ENCODE measurements at places on chromosomes 12 and 14. TPM values are rescaled to one million over a fixed set of nuclear protein-coding genes. Genes with fewer than 3 reads are reported as not detected.
A peak's percentile ranks its signal among the peaks of the same experiment; 100 is the strongest.

WNT1 gene
- not detected for total RNA-seq

GRCh38 chr14:38490273-38490672 is 234.4 kb upstream of the CLEC14A start:
- no peak for DNase-seq

GRCh38 chr14:26828741-26829140 is 230.9 kb upstream of the NOVA1 start:
- no peak for DNase-seq

GRCh38 chr14:42665083-42665482 is 1058.4 kb downstream of the LRFN5 start:
- DNase-seq: peak; percentile 9

A2M gene
- total RNA-seq: 0.33 TPM

- peak; percentile 63 for DNase-seq
Measured at GRCh38 chr12:115203701-115204100, 519.7 kb upstream of the TBX3 start.

TAS2R9 gene
- total RNA-seq: 0.16 TPM

DCN gene
- total RNA-seq: 0.32 TPM

- no peak for DNase-seq
Measured at GRCh38 chr12:21983095-21983494, 41.9 kb upstream of the ABCC9 start.

- DNase-seq: no peak
Measured at GRCh38 chr14:81676879-81677278, 143.2 kb upstream of the SEL1L start.

GRCh38 chr12:13347241-13348043 is 150.9 kb downstream of the EMP1 start:
- DNase-seq: no peak

DNA sequence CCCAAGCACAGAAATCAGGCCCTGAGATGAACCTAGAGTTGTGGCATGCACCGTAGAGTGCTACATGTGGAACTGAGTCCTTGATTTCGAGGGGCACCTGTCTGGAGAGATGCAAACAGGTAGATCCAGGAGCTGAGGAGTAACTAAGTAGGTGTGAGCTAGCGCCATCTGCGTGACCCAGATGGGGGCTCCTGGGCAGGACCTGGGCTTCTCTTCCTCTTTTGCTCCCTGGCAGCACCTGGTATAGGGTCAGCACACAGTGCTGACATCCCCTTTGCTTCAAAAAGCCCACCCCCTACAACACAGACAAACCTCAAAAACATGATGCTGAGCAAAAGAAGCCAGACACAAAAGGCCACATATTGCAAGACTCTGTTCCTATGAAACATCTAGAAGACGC is 65.8 kb downstream of the PITPNM2 start:
- no peak for DNase-seq

GRCh38 chr12:121472150-121472905 is 72.4 kb downstream of the RNF34 start:
- DNase-seq: no peak

GRCh38 chr12:132608231-132609171 is 1.9 kb downstream of the LRCOL1 start:
- no peak for DNase-seq

DNA sequence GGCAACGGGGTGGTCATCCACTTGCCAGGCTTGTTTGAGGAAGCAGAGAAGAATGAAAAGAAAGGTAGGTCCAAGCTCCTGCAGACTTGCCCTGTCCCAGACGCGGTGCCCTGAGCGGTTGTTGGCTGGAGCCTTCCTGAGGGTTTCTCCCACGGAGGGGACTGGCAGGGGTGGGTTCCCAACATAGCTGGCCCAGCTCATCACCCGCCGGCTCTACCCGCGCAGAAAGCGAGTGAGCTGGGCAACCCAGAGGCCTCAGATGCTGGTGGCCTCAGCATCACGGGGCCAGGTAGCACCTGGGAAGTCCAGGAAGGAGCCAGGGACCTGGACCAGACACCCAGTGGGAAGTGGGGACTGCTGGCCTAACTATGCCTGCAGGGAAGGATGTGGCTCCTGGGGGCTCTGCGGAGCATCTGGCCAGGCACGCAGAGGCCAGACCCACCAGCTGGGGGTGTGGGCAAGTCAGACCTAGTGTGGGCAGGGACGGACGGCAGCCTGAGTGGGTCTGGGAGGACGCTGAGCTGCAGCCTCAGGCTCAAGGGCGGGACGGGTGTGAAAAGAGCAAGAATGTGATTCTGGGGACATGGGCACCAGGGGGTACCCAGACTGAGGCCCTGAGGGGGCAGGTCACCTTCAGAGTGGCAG is 14.4 kb upstream of the SIVA1 start:
- no peak for DNase-seq

- DNase-seq: peak; percentile 44
Measured at GRCh38 chr12:71438670-71439361, 782 bp upstream of the LGR5 start.

PTPN21 gene
- total RNA-seq: 12.6 TPM

DNA sequence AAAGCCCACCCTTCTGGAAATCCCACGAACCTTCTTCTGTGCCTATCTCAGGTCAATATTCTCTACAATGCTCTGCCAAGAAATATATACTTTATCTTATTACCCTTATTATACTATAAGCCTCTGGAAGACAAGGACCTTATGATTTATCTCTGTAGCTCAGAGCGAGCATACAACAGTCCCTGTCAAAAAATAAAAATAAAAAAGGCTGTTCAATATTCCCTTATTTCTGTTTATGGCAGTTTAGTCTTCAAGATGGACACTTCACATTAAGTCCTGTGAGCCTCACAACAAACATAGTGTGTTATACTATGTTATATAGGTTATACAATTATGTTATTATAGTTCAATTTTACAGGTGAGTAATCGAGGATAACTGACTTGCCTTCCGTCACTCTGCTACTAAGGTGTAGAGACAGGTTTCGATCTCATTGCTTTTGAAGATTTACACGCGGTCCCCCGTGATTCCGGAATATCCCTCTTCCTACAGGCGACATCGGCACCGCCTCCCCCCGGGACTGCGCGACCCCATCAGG is 562 bp downstream of the EAPP start:
- DNase-seq: no peak

DNA sequence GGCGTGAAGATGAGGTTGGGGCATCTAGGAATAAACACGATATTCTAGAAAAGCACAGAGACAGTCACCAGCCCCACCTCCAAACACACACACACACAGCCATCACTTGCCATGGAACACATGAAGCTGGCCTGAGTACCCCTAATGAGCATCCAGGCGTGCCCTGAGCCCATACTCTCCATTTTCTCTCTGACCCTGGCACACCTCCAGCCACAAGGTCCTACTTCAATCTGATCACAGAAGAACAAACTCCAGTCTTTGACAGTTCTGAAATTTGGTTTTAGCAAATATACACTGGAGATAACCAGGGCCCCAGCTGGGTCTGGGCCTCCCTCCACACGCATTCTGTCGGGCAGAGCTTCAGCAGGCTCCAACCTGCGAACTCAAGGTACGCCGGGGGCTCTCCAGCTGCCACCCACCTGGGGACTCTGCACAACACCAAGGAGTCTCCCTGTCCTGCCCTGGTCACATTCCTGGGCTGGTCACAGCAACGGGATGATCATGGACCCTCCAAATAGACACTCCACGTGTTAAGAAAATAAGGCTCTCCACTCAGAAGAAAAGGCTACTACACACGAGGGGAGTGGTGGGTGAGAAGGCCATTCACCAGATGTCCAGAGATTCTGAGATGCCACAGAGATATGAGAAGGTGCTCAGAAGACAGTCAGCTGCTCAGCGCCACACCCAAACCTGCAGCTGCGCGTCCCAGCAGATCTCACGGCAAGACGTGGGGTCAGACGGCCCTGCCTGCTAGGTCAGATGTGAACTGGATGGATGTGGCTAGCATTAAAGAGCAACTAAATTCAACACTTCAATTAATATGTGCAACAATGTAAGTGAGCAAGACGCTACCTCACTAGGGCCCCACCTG is 57.0 kb upstream of the PNMA1 start:
- no peak for DNase-seq

DNA sequence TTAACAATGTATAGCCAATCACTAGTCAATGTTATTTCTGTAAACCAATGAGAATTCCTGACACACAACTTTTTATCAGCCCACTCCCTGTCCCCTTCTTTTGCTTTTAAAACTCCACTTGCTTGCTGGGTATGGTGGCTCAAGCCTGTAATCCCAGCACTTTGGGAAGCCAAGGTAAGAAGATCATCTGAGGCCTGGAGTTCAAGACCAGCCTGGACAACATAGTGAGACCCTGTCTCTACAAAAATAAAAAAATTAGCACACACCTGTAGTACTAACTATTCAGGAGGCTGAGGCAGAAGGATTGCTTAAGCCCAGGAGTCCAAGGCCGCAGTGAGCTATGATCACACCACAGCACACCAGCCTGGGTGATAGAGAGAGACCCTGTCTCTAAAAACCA is 87.8 kb downstream of the PAPLN start:
- DNase-seq: no peak

GRCh38 chr12:27802511-27802910 is 22.5 kb upstream of the MANSC4 start:
- no peak for DNase-seq

RIC8B gene
- 14.9 TPM for total RNA-seq

DNA sequence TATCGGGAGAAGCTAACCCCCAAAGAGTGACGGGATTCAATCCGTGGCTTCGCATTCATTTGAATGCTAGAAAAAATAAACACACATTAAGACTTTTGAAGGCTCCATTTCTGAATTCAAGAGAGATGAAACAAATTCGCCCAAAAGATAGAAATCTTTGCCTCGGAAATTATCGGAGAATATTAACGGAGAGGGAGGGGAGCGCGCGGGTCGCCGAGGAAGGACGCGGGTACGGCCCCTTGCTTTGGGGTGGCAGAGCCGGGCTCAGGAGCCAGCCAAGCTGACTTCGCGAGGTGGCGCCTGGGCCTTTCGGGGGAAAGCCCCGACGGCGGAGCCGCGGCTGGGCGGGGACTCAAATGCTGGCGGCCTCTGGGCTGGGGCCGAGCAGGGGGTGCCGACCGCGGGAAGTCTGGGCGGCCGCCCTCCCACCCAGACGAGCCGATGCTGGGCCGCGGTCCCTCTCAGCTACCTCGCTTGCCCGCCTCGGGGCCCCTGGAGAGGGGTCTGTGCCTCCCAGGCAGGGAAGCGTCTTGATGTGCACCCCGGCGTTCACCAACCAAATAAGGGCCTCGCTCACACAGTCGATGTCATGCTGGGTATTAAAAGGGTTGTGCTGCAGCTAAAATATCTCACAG is 14.7 kb downstream of the NKX2-1 start:
- DNase-seq: no peak

- no peak for DNase-seq
Measured at GRCh38 chr14:68937471-68938270, 41.4 kb downstream of the ACTN1 start.

GRCh38 chr12:120048263-120048662 is 59.2 kb downstream of the BICDL1 start:
- DNase-seq: no peak

GRCh38 chr14:104250175-104250574 is 111.8 kb downstream of the KIF26A start:
- DNase-seq: no peak

DNA sequence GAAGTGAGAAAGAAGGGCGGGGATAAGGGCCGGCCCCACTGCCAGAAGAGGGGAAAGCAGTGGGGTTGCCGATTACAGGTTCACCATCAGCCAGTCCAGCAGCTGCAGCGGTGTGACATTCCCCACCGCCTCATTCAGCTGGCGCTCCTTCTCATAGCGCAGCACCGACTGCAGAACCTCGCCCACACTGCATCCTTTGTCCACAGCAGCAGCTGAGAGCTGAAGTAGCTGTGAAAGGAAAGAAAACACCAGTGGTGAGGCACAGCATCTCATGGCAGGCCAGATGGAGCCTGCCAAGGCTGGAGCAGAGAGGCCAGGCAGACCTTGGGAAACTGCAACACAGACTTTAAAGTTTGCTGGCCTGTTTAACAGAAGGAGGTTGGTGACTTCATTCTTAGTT is 33.2 kb downstream of the AKAP3 start:
- no peak for DNase-seq

SLCO1B1 gene
- total RNA-seq: not detected

DNA sequence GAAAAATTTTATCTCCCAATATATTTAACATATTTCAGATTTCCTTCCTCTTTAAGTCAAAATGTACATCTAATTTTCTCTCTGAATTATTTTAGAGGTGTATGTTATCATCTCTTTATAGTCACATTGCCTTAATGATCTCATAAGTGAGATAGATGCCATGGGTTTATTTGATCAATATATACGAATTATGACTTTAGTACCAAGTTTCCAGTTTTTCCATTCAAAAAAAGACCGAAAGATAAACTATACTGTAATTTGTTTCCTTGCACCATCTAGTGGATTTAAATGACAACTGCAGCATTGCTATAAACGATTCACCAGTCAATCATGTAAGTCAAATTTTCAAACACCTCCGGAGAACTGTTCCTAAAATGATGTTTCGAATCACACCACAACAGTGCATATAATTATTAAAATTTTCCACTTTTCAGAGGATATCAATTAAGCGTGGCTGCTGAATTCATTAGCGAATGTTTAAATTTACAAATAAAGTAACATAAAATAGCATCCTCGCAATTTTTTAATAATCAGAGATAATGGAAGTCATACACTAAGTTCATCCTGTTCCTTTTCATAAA is 419 bp upstream of the ATXN7L3B start:
- peak; percentile 12 for DNase-seq

CMA1 gene
- total RNA-seq: not detected

DNA sequence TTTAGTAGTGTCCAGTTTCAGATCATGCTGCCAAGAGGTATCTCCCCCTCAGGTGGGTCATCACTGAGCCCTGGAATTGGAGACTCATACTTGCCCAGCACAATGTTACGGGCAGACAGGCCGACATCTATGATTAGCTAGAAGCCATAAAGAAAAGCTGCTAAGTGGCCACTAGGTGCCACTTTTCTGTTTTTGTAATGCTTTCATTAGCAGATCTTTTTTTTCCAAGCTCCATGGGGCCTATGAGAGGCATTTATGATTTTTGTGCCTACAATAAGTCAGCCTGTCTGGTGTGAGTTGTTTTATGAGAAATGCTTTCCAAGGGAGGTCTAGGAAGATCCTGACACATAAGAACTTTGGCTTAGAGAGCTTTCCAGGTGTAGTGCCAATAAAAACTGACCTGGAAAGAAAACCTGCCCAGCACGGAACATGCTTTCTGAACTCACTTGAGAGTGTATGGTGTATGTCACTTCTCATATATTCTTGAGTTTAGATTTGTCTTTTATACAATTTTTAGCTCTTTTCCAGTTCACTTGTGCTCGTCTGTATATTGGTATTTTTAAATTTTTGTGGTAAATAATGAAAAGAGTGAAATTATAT is 21.8 kb upstream of the SMCO2 start:
- DNase-seq: peak; percentile 44

GRCh38 chr14:103604620-103605019 is 24.4 kb upstream of the KLC1 start:
- no peak for DNase-seq
